ENCODE measurements at places on chromosomes 4 and X.

- DNase-seq: no peak
Observed at GRCh38 chrX:149903889-149904748, 23.1 kb downstream of the MAGEA8 start.

DNA sequence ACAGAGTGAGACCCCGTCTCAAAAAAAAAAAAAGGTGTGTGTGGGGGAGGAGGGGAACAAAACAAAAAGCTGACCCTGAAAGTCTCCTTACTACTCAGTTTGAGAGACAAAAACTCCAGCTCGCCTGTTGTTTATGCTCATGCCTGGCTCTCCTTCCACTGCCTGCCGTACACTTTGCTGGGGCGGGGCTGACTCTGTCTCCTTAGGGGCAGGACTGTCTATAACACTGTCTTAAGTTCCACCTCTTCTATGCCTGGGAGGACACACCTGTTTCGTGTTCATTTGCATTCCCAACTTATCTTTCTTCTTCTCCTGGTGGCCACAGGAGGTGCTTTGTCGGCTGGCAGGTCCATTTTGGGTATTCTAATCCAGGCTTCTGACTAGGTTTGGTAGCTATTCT is 81.4 kb downstream of the MTNR1A start:
- no peak for DNase-seq

- DNase-seq: no peak
Observed at GRCh38 chr4:995311-996026, 2.3 kb upstream of the SLC26A1 start.

- no peak for DNase-seq
Observed at GRCh38 chr4:169070071-169070894, 60.2 kb upstream of the CBR4 start.
